ENCODE measurements at places on chromosomes 6 and 20.

DNA sequence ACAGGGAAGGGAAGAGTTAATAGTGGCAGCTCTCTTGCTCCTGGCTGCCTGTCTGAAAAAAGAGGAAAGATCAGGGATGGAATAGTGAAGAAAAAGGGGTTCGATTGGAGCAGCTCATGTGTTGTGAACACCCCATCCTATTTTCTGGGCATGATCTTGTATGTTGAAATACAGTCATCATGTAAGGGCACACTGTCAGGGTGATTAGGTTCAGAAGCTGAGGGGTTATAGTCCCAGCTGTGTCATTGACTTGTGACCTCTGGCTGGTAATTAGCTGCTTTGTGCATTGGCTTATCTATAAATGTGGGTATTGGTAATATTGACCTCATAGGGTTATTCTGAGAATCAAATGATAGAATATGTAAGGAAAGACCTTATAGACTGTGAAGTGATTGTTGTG is 30.1 kb downstream of the PHF20 start:
- DNase-seq, result no peak

DNA sequence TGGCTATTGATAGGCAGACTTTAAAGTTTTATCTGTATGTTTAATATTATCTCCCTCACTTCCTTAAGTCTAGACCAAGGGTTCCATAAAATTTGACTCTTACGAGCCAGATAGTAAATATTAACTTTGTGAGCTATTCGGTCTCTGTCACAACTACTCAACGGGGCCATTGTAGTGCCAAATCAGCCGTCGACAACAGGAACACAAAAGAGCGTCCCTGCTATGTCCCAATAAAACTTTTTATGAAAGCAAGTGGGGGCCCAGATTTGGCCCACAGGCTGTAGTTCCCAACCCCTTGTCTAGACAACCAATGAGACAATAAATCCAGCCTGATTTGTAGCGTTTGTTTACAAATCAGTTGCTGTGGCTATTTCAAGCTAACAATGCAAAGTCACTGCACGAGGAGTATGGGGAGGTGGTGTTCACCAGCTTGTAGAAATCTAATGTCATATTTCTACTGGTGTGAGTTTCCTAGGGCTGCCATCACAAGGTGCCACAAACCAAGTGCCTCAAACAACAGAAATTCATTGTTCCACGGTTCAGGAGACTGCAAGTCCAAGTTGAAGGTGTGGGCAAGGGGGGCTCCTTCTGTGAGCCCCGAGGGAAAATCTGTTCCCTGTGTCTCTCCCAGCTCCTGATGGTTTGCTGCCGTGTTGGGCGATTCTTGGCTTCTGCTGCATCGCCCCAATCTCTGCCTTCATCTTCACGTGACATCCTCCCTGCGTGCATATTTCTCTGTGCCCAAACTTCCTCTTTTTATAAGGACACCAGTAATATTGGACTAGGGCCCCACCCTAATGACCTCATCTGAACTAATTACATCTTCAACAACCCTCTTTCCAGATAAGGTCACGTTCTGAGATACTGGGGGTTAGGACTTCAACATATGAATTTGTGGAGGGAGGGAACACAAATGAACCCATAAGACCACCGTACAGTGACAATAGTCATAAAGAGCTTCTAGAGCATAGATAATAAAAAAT is 356.0 kb upstream of the JARID2 start:
- no peak for DNase-seq

DNA sequence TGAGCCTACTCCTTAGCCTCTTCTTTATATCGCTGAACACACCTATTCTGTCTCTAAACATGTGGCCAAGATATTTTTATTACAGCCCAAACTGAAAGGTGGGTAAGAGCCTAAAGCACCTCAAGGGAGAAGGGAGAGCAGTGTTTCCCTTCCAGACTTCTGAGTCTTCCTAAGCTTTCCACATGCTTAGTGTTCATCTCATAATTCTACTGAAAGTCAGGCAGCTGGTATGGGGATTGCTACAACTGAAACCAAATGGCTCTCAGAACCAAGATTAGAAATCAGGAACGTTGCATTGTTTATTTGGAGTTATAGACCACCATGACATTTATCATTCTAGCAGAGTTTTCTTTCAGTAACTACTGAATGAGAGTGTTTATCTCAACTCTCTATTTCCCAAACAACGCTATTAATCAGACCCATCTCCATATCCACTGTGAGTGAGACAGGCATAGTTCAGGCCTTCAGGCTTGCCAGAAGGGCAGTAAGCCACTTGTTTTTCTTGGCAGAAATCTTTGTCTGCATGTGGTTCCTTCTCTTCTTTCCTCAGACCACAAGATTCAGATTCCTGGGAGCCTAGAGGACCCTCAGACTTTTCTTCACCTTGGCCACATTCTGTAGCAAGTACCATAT is 22.8 kb downstream of the VGLL2 start:
- DNase-seq, result no peak

DNA sequence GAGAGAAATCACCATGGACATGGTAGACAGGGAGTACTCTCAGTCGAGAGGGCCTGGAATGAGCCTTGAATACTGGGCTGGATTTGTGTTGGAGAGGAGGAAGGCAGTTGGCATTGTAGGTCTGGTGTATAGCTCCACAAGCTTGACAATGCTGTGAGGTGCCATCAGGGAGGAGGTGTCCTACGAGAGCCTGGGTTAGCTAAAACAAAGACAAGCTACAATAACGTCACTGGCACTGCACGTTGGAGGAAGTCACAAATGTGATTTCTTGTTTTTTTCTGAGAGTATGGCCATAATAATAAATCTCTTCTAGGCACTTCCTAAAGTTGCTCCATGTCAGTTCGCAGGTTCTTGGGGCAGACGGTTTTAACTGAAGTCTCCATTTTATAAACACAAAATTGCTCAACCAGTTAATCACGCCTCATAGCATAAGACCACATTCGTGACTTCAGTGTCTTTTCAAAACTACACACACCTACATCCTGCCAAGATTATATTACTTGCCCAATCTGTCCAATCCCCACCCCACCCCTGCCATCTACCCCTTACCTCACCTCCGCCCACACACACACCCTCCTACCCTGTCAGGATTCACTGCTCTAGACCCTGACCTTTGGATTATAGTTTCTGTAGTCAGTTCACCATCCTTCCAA is 4.4 kb upstream of the HLA-DMB start:
- no peak for DNase-seq
